ENCODE measurements at places on chromosomes 12 and 14.

- no peak for DNase-seq
Observed at GRCh38 chr12:27988594-27989233, 16.2 kb upstream of the PTHLH start.

- DNase-seq = no peak
Observed at GRCh38 chr12:52655720-52656124, 3.7 kb upstream of the KRT2 start.

DNA sequence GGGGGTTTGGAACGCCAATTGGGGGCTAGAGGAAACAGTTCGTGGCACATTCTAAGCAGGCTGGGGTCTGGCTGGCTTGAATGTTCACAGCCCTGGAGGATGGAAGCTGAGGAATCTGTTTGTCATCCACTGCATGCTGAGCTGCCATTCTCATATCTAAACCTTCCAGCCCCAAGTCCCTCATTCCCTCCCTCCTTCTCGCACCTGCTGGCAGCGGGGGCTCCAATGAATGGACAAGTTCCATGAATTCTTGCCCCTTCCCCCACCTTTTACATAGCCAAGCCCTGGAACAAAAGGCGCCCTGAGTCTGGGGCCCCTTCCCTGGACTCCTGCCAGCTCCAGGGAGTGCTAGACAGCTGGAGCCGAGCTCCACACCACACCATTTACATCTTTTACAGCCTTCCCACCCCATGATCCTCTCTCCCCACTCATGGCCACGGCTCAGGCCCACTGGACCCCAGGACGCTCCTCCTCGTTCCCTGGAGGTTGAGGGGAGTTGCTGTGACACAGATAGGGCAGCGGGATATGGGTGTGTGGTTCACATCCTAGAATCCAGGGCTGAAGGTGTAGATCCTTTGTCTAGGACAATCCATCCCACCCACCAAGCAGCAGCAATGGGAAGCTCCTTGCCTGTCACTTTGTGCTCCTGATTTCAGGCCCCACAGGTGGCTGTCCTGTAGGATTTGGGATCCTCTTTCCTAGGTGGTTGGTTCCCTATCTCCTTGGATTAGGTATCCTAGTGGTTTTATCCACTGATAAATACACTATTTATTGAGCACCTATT lies 21.7 kb upstream of the VRTN start:
- no peak for DNase-seq

GRCh38 chr12:86387591-86388145 lies 131.5 kb upstream of the MGAT4C start:
- no peak for DNase-seq

- no peak for DNase-seq
Observed at GRCh38 chr12:79689061-79689476, 1.7 kb downstream of the PAWR start.

All from activated gamma-delta T cell treated with anti-CD3 and anti-CD28 coated beads, Interleukin-2, amount 50 U/mL, for 16 hours (primary cell).